Fibroblast of lung (primary cell): ENCODE measurements at places on chromosomes 2 and 18.
A peak's percentile ranks its signal among the peaks of the same experiment; 100 is the strongest.

DNA sequence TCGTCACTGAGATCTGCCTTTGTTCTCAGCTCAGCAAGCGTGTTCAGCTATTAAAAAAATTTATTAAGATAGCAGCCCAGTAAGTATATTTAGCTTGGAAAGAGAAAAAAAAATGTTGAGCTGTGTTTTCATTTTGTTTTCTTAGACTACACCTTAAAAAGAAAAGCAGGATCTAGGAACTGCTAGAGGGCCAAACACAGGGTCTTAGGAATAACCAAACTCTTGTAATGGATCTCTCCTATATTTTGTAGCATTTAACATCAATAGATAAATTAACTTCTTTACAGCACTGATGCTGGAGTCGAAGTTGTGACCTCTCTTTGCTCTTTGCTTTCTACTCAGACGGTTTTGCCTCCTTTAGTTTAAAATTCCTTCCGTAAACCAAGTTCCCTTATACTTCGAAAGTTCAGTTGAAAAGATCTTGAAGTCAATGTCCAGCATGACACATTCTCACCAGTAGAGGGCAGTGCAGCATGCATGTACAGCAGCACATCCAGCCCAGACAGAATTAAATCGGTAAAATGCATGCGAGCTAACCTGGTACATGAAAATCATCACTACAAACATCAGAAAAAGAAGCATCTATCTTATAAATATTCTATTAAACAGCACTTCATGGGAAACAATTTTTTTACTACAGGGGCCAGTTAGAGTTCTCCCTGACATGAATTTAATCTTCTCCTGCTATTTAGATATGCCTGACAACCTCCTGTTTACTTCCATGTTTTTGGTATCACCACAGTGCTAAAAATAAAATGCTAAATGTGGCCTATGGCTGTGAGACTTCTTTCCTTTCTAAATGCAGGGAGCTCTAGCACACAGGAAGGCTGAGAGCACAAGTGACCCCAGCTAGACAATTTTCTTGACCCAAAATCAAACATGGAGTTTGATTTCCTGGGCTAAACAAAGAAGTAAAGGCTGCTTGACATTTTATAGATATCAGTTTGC lies 48.2 kb upstream of the MAP3K20 start:
- peak; percentile 77 for DNase-seq

DNA sequence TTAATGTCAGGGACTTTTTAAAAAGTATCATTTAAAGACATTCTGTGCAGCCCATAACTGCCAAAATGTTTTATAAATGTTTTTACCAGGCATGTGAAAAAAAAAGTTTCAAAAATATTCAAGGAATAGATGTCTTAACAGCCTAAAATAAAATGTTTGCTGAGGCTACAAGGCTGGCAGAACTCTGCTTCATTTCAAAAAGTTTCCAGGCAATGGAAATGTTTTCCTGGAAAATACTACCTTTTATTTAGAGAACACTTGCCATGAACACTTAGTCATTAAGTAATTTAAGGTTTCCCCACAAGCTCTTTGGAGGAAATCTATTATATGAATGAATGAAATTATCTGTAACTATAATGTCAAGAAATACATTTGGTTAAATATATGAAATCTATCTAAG lies 68.8 kb downstream of the THADA start:
- no peak for DNase-seq

DNA sequence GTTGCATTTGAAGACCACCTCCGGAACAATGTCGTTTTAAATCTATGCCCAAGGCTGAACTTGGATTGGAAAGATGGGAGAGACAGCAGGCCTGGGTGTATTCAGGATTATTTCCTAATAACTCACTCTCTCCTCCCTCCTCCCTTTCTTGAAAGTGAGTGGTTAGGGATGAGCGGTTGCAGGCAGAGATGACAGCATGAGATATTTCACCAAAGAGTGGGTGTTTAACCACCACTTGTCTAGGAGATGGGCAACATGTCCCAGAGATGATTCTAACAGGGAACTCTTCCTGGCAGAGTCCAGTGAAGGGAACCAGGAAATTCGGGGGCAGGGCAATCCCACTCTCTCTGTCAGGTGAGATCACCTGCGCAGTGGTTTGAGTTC lies 123.2 kb downstream of the KCTD1 start:
- DNase-seq = peak; percentile 33

GRCh38 chr18:51074605-51075004 lies 44.6 kb downstream of the SMAD4 start:
- no peak for DNase-seq

DNA sequence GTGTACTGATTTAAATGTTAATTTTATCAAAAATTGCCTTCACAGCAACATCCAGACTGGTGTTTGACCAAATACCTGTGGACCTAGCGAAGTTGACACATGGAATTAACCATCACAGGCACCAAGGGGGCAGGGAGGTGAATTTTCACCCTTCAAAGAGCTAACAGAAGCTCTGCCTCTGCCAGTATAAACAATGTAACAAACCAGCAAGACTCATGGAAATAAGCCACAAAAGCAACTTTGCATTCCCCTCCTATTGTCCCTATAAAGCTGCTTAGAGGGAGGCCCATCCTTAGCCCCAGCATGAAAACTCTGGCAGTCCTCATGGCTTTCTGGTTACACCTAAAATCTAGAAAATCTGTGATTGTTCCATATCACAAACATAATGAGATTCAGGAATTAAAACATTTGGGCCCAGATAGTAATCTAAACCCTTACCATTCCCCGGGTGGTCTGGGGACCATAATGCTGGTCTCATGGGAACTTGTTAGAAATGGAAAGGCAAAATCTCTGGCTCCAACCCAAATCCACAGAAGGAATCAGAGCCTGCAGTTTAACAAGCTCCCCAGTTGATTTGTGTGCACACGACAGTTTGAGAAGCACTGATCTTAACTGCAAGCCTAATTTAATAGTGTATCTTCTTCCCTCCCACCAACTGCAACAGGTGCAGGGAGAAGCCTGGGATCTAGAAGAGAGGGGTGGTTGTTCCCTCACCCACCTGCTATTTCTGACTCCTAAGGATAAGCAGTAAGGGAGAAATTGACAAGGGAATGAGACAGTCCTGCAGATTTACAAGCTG lies 23.1 kb downstream of the SERPINB11 start:
- DNase-seq = peak; percentile 28

DNA sequence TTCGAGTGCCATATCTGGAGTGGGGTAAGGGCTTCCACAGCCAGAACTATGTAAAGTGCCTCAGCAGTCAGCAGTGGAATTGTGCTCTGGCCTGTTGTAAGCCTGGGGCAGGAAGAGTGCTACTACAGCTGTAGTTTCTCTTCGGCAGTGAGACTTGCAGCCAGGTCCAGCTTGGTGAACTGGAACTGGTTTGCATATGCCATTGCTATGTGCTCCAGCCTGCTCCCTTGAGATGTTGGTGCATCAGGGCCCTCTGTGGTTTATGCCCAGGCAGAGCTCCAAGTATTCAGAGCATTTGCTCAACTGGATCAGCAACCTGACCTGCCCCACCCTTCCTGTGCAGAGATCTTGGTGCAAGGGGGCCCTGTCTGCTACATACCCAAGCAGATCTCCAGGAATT lies 47.8 kb downstream of the ZNF804A start:
- peak; percentile 68 for DNase-seq

DNA sequence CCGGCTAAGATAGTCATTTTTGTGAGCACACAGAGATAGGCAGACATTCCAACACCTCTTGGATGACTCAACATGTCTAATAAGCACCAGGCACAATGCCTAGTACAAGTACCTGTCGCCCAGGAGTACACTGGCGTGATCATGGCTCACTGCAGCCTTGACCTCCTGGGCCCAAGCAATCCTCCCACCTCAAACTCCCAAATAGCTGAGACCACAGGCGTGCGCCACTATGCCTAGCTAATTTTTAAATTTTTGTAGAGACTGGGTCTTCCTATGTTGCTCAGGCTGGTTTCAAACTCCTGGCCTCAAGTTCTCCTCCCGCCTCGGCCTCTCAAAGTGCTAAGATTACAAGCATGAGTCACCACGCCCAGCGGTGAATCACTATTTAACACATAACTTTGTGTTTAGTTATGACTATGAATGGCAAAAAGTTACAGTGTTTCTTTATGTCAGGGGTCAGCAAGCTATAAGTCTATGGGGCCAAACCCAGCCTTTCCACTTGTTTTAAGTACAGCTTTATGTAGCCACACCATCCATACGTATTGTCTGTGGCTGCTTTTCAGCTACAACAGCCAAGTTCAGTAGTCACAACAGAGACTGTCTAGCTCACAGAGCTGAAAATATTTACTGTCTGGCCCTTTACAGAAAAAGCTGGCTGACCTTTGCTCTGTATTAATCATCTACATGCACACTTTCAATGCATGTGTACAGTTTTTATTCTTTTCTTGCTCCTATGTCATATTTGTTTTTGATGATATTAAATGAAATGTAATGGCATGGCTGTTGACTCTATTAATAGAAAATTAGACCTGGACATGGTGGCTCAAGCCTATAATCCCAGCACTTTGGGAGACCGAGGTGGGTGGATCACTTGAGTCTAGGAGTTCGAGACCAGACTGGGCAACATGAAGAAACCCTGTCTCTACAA lies 18.7 kb downstream of the ORC2 start:
- peak; percentile 96 for DNase-seq

GRCh38 chr2:55357927-55358326 lies 61.7 kb downstream of the CCDC88A start:
- peak; percentile 60 for DNase-seq

DNA sequence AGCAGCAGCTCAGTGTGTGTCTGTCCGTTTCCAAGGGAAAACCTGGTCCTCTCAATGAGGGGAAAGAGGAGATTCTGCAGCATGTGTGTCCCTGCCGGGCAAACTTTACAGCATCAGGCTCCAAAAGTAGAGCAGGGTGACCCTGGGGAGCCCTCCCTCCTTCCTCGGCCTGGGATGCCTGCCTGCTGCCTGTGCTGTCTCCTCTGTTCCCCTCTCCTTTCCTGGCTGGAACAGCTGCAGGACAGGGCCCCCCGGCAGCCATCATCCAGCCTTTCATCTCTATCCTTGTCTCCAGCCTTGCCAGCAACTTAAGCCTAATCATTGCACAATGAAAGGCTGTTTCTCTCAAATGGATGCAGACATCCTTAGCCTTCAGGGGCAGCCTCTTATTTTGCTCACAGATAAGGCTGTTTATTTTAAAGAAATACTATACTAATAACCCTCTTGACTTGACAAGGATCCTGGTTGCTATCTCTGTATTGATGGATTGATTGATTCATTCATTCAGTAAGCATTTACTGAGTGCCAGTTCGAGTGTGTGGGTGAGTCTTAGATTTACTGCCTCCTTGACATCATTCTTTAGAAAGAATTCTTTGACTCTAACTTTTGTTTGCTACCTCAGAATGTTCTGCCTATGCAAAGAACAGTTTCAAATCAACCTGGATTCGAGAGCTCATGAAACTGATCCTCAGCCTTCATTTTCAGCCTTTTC lies 40.6 kb upstream of the EDAR start:
- no peak for DNase-seq

DNA sequence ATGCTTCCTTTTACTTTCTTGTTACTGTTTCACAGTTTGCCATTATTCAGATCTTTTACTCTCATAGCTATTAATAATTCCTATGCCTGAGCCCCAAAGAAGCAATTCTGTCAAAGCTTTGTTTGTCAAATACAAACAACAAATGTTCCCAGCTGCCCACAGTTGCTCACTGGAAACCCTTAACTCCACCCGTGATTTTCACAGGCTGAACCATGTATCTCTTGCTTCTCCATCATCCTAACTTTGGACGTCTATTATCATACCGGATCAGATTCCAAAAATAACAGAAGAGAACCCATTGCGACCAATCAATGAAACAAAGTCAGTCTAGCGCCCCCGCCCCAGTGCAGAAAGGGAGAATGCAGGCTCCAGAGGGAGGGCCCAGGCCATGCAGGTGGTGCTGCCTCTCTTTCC lies 24.2 kb downstream of the COLEC12 start:
- no peak for DNase-seq
